Occipital lobe (tissue), 3 donors: ENCODE measurements at places on chromosomes 4 and X. TPM values are rescaled to one million over a fixed set of nuclear protein-coding genes. Genes with fewer than 3 reads are reported as not detected.

Gene NEXMIF
- total RNA-seq: 57.1 TPM

Gene EDNRA
- 9.7 TPM for total RNA-seq

Gene PDGFRA
- total RNA-seq: 74.7 TPM

DNA sequence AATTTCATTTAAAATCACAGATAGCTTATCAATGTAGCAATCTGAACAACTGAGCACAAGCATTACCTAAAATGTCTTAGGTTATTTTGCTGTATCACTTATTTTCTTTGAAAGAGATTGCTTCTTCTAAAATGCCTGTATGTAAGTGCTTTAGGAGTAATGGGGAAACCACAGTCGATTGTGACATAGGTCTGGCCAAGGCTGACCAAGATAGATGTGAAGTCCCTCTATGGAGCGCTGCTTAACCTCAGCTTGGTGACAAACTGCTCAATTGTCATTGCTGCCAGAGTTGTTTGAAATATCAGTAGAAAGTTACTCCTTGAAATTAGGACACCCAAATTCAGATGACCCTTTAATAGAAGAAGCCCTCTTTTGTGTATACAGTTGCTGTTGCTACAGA is 401.9 kb upstream of the NDST4 start:
- no peak for DNase-seq

GRCh38 chrX:38500866-38501265 is 60.5 kb upstream of the TSPAN7 start:
- DNase-seq: peak; percentile 14

DNA sequence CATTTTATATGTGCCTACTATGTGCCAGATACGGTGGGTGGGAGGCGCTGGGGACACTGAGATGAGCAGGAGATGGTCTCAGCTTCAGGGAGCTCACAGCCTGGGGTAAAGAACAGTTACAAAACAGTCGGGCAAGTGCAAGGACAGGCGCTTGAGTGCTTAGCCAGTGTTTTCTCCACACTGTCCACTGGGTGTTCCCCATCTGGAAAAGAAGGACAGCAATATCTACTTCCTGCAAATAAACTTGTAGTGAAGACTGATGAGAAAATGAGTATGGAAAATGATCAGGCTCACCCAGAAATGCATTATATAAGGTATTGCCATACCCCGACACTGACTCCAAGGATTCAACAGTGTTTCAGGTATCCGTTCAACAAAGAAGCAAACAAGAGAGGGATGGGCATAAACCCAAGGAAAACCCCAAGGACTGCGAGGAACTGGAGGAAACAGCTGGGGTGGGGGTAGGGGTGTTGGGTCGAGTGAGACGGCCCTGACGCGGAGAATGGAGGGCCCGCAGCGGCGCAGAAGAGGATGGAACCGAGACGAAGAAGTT is 835 bp downstream of the TMEM185A start:
- DNase-seq: peak; percentile 1

DNA sequence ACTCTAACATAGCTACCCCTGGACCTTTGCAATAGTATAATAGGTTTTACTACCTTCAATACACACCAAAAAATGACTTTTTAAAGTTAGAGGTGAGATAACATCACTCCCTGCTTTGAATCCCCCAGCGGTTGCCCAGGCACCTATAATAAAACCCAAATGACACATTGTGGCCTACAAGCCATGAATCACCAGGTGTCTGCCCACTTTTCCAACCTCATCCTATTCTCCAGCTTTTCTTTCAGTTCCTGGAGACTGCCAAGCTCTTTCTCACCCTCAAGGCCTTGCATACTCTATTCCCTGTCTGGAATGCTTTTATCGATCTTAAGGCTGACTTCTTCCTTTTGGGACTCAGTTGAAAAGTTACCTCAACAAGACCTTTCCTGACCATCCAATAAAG is 16.4 kb upstream of the PRSS48 start:
- DNase-seq: no peak

DNA sequence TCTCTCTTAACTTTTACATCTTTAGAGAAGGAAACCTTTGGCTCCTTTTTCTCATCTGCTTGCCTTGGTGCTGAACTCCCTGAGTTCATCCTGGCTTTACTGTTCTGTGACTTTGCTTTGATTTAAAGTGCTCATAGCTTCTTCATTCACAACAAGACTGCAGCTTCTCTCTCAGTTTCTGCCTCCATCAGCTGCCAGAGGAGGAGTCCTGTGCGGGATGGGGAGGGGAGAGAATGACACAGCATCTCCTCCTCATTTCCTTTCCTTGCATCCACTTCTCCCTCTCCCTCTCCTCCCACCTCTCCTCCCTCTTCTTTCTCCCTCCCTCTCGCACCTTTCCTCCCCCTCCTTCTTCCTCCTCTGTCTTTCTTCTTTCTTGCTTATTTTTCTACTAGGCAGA is 42.0 kb downstream of the CBLL2 start:
- DNase-seq: no peak

DNA sequence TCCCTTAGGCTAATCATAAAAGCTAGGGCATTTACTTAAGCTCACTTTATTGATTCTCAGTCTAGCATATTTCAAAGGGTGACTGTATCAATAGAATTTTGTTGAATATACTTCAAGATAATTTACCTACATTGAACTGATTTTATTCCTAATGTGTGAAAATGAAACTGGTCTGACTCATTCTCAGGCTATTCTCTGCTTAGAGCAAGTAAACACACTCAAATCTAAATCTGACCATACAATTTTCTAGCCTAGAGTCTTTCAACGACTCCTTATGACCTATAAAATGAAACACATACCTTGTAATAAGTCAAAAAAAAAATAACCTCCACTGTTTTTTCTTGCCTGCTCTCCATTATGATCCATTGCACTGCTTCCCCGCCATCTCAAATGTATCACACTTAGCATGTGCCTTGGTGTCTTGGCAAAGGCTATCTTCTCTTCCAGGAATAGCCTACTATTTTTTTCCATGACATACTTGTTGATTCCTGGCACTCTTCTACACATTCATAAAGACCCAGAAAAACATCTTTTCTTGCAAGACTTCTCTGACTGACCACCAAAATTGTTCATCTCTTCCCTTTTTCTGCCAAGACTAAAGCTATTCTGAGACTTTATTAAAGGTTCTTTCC is 965.1 kb upstream of the HS3ST1 start:
- DNase-seq: no peak
